ENCODE measurements at places on chromosomes 13 and 19.

DNA sequence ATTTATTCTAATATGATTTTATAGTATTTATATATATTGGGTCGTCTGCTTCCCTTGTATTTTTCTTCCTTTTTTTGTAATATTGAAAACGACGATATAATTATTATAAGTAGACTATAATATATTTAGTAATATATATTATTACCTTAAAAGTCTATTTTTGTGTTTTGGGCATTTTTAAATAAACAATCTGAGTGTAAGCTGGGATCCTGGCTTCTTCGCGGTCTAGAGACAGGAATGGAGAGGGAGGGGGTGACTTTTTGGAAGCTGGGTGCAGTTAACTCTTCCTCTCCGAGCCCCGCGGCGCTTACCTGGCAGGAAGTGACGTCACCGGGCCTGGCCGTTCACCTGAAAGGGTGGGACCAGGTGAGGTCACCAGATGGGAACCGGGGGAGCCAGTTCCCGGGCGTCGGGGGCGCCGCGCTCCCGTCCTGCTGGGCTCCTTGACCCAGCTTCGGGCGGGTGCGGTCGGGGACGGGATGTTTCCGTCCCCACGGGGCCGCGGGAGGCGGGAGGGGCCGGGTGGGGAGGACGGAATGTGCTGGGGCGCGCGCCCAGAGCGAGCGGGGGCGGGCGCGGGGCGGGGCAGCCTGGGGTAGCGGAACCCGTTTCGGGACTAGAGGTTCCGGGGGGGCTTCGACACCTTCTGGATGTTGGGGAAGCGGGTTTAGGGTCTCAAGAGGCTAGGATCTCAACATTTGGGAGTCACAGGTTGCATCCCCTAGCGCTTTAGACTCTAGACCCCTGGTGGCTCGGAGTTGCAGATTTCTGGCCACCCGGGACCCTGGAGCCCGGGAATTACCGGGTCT lies 2.8 kb downstream of the ZFP36 start:
- peak; percentile 91 for DNase-seq

DNA sequence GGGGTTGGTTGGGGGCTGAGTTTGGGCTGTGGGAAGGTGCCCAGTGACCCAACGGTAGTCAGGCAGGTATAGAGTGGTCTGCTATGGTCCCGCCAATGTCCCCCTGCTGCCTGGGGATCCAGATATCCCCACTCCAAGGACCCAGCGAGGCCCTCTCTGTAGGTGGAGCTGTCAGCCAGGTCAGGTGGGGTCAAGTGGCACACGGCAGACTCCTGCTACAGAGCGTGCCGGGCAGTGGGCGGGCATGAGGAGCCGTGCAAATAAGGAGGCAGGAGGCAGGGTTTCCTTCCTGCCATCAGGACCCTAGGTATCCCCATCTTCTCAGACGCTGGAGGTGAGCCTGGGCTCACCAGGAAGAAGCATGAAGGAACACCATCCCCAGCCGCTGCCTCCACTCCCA lies 14.9 kb downstream of the EVI5L start:
- no peak for DNase-seq

DNA sequence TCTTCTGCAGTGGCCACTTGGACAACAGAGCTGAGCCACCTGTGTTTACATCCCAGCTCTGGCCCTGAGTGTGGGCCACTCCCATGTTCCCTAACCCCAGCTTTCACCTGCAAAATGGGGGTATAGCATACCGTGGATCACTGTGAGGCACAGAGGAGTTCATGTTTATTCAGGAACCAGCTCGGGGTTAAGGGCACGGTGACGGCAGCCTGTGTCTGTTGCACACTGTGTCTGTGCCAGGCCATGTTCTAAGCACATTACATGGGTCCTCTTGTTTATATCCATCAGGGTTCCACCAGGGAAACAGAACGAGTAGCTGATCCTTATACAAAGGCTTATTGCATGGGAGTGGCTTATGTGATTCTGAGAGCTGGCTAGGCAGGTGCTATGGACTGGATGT lies 14.0 kb upstream of the IGLON5 start:
- DNase-seq = no peak

GRCh38 chr13:48630291-48630690 lies 23.4 kb upstream of the CYSLTR2 start:
- DNase-seq = no peak

- DNase-seq = peak; percentile 26
Observed at GRCh38 chr19:2332341-2333026, 4.0 kb downstream of the SPPL2B start.

- DNase-seq = no peak
Observed at GRCh38 chr13:99617474-99618255, 116.4 kb downstream of the TM9SF2 start.

GRCh38 chr13:109654341-109655205 lies 131.8 kb downstream of the IRS2 start:
- no peak for DNase-seq

DNA sequence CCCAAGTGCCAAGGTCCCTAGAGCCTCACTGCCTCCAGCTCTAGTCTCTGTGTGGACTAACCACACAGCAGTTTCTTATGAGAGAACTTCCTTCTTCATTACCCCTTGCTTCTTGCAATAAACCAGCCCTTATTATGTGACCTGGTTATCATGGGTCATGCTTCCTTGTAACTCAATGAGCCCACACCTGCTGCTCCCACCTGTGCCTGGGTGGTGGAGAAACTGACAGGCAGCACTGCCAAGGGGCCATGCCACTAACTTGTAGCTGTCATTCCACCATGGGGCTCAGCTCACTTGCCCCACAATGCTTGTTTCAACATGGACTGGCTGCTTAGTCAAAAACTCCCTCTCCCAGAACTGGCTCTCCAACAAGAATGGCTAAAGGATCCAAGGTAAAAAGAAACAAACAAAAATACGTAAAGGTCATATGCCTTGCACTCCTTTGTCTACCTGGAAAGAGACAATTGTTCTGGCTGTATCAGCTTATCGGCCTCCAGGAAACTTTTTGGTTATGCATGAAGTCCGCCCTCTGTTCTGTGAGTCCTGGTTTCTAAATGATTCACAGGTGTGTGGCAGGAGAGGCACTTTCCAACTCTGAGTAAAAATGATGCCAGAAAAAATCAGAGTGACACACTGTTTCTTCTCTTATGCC lies 446.4 kb downstream of the COG6 start:
- DNase-seq = no peak

DNA sequence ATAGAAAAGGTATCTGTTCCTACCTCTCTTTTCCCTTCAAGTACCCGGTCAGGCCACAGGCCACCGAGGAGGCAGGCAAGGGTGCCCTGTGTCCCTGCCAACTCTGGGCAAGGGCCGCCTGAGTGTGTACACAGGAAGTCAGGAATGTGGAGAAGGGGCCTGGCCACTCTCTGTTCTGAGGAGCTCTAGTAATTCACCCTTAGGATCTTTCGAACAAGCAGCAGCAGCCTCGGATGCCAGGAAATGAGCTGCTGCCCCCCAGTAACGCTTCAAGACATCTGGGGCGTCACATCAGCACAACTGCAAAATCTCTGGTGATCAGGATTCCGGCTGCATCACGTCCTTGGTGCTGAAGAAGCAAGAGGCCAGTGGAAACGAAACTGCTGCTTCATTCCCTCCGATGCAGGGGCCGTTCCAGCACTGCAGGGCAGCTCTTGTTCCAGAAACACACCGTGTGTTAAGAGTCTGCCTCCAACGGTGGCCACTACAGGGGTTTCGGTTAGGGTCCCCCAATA lies 2.0 kb downstream of the RAB20 start:
- DNase-seq = no peak

DNA sequence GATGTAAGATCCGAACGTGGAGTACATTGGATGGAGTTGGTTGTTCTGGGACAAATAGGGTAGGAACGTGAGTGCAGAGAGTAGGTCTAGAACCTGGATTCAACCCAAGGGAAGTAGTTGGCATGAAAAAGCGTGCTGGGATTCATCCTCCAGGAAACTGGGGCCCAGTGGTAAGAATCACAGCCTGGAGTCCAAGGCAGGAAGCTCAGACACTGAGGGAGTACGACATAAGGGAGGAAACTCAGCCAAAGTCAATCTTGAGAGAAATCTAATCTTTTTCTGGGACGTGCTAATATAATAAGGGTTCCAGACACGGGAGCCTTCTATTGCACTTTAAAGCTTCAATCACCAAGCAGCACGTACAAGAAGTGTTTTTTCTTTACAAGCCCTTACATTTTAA lies 46.4 kb downstream of the DLEU7 start:
- DNase-seq = no peak

DNA sequence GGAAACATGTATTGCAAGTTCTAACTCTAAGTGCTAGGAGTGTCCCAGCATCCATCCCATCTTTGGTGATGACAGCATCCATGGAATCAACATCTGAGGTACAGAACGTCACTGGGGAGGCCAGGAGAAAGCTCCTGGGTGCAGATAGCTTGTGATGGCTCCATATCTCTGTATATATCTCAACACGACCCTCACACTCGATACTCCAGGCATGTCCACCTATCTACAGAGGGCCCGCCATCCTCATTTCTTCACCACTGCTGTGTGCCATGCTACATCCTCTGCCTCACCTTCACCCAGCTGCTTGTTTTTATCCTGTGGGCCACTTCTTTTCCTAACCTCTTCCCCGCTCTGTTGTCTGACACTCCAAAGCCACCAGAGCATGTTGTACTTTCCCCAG lies 100.4 kb upstream of the SERP2 start:
- DNase-seq = no peak

- no peak for DNase-seq
Observed at GRCh38 chr19:35992907-35993765, 1.9 kb upstream of the SDHAF1 start.

DNA sequence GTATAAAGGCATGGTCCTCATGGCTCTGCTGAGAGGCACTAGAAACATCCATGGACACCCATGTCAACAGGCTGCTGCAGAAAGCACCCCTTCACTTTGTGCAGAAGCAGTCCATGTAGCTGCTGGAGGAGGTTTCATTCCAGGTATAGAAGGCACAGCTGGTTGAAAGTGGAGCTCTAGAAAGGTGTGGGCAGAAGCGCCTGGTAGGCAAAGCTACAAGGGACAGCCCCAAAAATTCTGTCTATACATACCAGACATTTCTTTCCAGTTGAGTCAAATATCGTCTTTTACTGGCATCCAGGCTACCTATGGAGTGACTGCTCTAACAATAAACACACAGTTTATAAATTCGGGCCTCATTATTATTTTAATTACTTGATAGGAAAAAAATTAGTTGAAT lies 129.3 kb downstream of the ENOX1 start:
- DNase-seq = no peak

DNA sequence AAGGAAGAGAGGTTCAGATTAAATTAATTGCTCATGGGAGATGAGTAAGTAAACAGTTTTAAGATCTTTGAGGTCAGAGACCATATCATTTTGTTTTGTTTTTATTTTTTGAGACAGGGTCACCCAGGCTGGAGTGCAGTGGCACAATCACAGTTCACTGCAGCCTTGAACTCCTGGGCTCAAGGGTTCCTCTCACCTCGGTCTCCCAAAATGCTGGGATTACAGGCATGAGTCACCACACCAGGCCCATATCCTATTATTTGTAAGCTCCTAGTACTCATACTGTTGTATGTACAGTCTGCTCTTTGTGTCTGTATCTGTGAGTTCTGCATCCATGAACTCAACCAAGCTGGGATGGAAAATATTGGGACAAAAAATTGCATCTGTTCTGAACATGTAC lies 6.0 kb upstream of the RASL11A start:
- no peak for DNase-seq

GRCh38 chr13:91946498-91947070 lies 548.2 kb downstream of the GPC5 start:
- DNase-seq = no peak

GRCh38 chr13:71864094-71864985 lies 2.7 kb downstream of the DACH1 start:
- DNase-seq = no peak

DNA sequence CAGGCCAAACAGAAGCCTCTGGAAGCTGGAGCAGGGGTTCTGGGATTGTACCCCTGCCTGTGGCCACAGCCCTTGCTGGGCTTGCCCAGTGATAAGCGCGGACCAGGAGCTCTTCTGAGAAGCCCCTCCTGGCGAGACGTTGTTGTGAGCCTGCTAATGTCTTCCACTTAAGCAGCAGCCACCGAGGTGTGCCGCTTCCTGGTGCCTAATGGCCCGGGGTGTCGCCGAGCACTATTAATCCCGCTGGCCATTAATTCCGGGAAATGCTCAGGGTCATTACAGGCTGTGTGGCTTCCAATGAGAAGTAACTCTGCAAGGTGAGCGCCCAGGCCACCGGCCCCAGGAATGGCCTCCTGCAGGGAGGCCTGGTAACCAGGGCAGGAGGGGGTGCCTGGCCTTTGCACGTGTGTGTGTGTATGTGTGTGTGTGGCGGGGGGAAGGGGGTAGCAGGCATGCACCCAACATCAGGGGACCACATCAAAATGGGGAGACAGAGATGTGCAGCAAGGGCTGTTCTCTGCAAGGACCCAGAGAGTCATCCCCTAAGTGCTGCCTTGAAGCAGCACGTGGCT lies 175.0 kb downstream of the URI1 start:
- no peak for DNase-seq

- DNase-seq = no peak
Observed at GRCh38 chr13:31717583-31717982, 21.7 kb upstream of the RXFP2 start.

DNA sequence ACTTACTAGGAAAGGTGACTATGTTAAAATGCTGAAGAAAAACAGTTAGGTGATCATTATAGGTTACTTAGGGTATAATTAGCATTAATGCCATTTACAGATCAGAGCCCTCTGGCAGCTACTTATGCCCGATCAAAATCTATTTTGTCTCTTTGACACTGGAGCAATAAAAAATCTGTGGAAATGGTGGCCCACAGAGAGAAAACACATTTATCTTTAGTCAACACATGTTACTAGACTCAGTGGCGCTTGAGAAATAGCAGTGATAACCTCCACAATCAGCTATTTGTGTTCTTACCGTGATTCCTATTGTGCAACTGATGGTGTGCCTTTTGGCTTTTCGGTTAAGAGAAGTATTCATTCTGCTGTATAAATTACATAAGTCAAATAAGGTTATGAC lies 1519.6 kb downstream of the PCDH9 start:
- DNase-seq = no peak

GRCh38 chr19:30344446-30345425 lies 27.4 kb upstream of the ZNF536 start:
- no peak for DNase-seq

- DNase-seq = no peak
Observed at GRCh38 chr19:19120308-19121231, 17.7 kb downstream of the TMEM161A start.

All from stimulated activated CD8-positive, alpha-beta memory T cell treated with anti-CD3 and anti-CD28 coated beads, Interleukin-12 subunit alpha, Interleukin-12 subunit beta, amount 100 ng/mL, for 1 hour (primary cell).